ENCODE measurements at places on chromosomes 12 and 14. TPM values are rescaled to one million over a fixed set of nuclear protein-coding genes. Genes with fewer than 3 reads are reported as not detected.

The OSGEP gene
- 41.2 TPM for total RNA-seq

The AICDA gene
- total RNA-seq, result not detected

The NKX2-1 gene
- total RNA-seq, result 0.44 TPM

The IAPP gene
- not detected for total RNA-seq

The VCPKMT gene
- 8.0 TPM for total RNA-seq

The GNB3 gene
- total RNA-seq, result 23.4 TPM

The LGR5 gene
- total RNA-seq, result 9.7 TPM

The ANKS1B gene
- total RNA-seq, result 379 TPM

The CIDEB gene
- total RNA-seq, result 1.4 TPM

The SDSL gene
- 4.1 TPM for total RNA-seq

The PLEK2 gene
- not detected for total RNA-seq

The PLEKHG7 gene
- not detected for total RNA-seq

The ALDH2 gene
- total RNA-seq, result 210 TPM

The PTPRR gene
- 20.6 TPM for total RNA-seq

The RASSF8 gene
- 50.0 TPM for total RNA-seq

The KRT75 gene
- total RNA-seq, result not detected

The MANSC4 gene
- not detected for total RNA-seq

The ADAMTS20 gene
- total RNA-seq, result 0.33 TPM

The ZBTB42 gene
- 0.54 TPM for total RNA-seq

The PRR4 gene
- 13.2 TPM for total RNA-seq

The RFLNA gene
- total RNA-seq, result 3.5 TPM

The PRB2 gene
- total RNA-seq, result 3.6 TPM

The NUAK1 gene
- 90.9 TPM for total RNA-seq

The LIMA1 gene
- total RNA-seq, result 24.3 TPM

The ARHGEF40 gene
- total RNA-seq, result 27.1 TPM

The IFT43 gene
- total RNA-seq, result 37.6 TPM

The RTL1 gene
- total RNA-seq, result 0.16 TPM

The TOX4 gene
- 90.5 TPM for total RNA-seq

The LRRC9 gene
- total RNA-seq, result 1.9 TPM

The SLC4A8 gene
- total RNA-seq, result 90.4 TPM

The KCNMB4 gene
- total RNA-seq, result 53.9 TPM

The PMEL gene
- not detected for total RNA-seq

The PZP gene
- total RNA-seq, result 0.49 TPM

The APOF gene
- not detected for total RNA-seq

The CPNE6 gene
- total RNA-seq, result 66.1 TPM

The CLEC1B gene
- not detected for total RNA-seq

The TAS2R8 gene
- 0.61 TPM for total RNA-seq

The TAS2R7 gene
- 0.63 TPM for total RNA-seq

The SLC39A2 gene
- not detected for total RNA-seq

The KRT6C gene
- not detected for total RNA-seq

The GSC gene
- not detected for total RNA-seq
